ENCODE measurements at places on chromosomes 5 and 9. TPM values are rescaled to one million over a fixed set of nuclear protein-coding genes. Genes with fewer than 3 reads are reported as not detected.

GRCh38 chr5:114727358-114727757 is 365.5 kb downstream of the KCNN2 start:
- no peak for DNase-seq

DNA sequence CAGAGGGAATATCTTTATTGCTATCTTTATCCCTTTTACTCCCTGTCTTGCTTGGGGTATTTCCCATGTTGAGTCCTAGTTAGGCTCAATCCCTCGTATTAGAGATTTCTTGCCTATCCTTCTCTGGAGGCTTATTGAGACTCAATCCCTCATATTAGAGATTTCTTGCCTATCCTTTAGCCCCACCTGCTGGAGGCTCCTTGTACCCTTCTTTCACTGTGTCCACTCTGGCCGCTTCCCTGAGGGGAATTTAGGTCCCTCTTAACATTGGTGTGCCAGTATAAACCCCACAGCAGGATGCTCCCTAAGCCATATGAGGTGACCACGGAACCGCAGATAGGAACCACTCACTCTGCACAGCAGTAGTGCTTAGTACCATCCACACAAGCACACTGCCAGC is 110.7 kb upstream of the MAMDC2 start:
- no peak for DNase-seq

GRCh38 chr5:114408847-114409246 is 47.0 kb downstream of the KCNN2 start:
- no peak for DNase-seq

The SLC35D2 gene
- 22.0 TPM for total RNA-seq

The SLC6A7 gene
- not detected for total RNA-seq

The ARSI gene
- 2.7 TPM for total RNA-seq

DNA sequence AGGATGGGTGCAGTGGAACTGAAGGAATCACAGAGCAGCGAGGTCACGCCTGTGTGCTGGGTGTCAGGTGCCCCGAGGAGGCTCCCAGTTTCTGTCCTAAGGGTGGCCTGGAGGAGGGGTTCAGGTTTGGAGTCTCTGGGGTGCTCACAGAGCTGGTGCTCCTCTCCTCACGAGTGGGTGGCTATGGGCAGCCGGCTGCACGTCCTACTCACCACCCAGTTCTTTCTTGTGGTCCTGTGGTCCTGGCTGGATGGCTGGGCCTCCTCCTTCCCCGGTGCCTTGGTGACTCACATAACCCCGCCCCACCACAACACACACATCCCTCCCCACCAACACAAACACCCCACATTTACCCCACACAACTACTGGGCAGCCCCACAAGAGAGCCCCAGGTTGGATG is 9.9 kb upstream of the PTGS1 start:
- no peak for DNase-seq

Measured in aorta (tissue), 5 donors.